ENCODE measurements at places on chromosomes 12 and 14.

DNA sequence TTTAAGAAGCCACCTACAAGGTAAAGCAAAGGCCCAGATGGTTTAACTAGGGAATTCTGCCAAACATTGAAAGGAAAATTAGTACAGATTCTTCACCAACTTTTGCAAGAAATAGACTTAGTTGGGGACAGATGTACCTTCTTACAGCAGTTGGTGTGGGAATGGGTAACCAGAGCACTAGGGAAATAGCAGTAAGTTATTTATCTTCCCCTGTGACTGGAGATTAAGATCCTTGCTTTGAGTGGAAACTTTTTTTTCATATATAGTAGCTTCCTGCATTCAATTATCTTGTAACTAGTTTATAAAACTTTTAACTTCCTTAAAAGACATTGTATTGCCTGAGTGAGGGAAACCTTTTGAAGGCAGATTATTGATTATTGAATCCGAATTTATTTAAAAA, 44.2 kb downstream of the ARID2 start:
- no peak for DNase-seq

DNA sequence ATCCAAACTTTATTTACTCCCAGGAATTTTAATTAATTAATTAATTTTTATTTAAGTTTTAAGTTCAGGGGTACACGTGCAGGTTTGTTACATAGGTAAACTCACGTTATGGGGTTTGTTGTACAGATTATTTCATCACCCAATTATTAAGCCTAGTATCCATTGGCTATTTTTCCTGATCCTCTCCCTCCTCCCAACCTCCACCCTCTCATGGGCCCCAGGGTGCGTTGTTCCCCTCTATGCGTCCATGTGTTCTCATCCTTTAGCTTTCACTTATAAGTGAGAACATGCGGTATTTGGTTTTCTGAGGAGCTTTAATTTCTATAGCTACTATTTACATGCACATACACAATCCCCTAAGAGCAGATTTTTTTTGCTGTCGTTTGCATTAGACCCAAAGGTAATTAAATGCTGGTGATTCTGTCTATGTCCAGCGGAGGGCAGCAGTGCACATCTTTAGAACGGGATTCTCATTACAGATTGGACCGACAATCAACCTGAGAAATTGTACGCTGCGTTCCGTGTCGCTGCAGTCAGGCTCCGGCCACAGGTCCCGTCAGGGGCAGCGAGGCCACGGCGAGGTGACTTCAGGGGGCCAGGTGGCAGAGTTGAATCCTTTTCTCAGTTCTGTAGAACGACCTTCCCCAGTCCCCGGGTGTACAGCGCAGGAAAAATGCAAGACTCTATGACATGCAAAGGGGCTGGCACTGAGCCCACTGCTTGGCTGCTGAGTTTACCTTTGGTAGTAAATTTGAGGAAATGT, 11.6 kb downstream of the TMEM30B start:
- peak; percentile 44 for DNase-seq

- peak; percentile 58 for DNase-seq
These were observed 2.6 kb upstream of the OR6J1 start for GRCh38 chr14:22646570-22647254.

- peak; percentile 35 for DNase-seq
These were observed 92.7 kb downstream of the ITPK1 start for GRCh38 chr14:93023039-93023438.

GRCh38 chr14:105437723-105438500, 18.3 kb downstream of the MTA1 start:
- no peak for DNase-seq

GRCh38 chr14:20180486-20180885, 10.2 kb upstream of the OR11G2 start:
- peak; percentile 89 for DNase-seq

DNA sequence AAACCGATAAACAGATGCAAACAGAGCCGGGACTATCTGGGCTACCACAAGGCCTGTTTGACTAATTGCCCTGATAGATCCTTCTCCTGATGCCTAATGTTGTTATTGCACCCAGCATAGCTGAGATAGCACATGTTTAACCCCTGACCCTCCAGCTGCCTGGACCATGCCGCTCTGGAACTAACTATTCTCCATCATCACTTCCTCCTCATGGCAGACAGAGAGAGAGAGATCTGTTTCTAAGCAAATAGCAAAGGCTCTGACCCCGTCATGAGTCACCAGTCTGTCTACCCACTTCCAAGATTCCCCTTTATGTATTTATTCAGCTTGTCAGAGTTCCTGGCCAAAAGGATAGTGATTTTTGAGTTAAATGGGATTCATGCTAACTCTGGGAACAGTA, 58.2 kb upstream of the FLRT2 start:
- peak; percentile 57 for DNase-seq

- DNase-seq = no peak
These were observed 11.5 kb upstream of the CPM start for GRCh38 chr12:68944296-68945076.

DNA sequence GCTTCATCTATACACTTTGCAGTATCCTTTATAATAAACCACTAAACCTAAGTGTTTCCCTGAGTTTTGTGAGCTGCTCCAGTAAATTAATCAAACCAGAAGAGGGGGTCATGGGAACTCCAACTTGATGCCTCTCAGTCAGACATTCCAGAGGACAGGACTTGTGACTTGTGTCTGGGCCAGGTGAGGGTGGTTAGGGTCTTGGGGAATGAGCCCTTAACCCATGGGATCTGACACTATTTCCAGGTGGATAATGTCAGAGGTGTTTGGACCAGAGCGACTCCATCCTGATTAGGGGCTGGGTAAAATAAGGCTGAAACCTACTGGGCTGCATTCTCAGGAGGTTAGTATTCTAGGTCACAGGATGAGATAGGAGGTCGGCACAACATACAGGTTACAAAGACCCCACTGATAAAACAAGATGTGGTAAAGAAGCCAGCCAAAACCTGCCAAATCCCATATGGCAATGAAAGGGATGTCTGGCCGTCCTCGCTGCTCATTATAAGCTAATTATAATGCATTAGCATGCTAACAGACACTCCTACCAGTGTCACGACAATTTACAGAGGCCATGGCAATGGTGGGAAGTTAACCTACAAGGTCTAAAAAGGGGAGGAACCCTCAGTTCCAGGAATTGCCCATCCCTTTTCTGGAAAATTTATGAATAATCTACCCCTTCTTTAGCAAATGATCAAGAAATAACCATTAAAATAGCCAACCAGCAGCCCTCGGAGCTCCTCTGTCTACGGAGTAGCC, 58.7 kb downstream of the BCAT1 start:
- DNase-seq = no peak

DNA sequence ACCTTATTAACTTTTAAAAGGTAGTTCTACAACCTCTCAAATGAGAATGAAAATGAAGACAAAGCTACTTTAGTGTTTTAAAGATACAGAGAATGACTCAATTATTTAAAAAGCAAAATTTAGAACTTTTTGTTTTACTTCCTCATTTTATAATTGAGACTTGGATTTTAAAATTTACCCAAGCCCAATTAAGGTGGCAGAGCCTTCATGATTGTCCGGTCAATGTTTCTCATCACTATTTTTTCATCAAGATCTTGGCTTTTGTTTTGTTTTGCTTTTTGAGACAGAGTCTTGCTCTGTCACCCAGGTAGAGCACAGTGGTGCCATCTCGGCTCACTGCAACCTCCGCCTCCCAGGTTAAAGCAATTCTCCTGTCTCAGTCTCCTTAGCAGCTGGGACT, 32.7 kb downstream of the PPP4R3A start:
- peak; percentile 31 for DNase-seq

DNA sequence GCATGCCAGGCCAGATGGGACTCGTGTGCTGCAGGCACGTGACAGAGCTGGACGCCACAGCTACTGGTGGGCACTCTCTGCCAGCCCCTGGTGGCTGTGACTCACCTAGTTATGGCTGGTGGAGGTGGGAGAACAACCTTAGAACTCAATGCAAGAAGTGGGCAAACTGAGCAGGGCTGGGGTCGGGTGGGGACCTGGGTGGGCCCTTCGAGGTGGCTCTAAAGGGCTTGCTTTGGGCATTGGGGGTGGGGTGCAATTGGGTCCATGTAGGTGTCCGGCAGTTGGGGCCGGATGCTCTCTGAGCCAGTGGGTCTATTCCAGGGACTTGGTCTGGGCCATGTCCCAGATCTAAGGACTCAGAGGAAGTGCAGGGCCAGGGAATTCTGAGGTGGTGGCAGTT, 5.1 kb upstream of the SERPINA12 start:
- no peak for DNase-seq

DNA sequence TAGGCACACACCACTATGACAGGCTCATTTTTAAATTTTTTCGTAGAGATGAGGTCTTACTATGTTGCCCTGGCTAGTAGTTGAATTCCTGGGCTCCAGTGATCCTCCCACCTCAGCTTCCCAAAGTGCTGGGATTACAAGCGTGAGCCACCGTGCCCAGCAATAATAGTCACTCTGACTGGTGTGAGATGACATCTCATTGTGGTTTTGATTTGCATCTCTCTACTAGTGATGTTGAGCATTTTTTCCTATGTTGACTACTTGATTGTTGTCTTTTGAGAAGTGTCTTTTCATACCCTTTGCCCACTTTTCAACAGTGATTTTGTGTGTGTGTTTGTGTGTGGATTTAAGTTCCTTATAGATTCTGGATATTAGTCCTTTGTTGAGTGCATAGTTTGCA, 26.3 kb downstream of the ATP2A2 start:
- no peak for DNase-seq

DNA sequence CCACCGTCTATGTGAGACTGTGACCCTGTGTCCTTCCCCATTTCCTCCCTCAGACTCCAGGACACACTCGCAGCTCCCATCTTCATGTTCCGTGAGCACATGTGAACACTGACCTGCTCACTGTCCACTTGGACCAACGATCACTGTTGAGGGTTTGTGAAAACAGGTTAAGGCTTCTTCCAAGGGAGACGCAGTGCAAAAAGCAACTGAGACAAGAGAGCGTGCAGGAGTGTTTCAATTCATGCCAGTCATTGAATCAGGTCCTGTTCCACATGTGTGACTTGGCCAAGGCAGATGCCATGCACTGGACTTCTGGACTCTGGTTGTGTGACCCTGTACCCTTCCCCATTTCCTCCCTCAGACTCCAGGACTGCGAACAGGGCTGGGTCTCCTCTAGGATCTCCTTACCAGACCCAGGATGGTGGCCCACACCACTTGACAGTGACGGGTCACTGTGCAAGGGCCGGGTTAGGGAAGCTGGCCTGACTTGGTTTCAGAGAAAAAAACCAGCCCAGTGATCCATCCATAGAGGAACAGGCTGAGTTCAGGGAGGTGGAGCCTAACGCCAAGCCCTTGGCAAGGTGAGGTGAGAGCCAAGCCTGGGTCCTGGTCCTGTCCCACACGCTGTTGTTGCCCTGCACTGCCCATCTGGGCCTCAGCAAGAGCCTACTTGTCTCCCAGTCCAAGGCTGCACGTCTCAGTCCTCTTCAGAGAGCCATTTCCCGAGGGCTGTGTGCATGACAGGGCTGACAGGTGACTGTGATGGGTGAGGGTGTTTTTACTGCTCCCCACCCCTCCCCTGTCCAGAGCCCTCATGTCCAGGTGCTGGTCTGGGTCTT, 5.7 kb upstream of the KRT5 start:
- DNase-seq = no peak

DNA sequence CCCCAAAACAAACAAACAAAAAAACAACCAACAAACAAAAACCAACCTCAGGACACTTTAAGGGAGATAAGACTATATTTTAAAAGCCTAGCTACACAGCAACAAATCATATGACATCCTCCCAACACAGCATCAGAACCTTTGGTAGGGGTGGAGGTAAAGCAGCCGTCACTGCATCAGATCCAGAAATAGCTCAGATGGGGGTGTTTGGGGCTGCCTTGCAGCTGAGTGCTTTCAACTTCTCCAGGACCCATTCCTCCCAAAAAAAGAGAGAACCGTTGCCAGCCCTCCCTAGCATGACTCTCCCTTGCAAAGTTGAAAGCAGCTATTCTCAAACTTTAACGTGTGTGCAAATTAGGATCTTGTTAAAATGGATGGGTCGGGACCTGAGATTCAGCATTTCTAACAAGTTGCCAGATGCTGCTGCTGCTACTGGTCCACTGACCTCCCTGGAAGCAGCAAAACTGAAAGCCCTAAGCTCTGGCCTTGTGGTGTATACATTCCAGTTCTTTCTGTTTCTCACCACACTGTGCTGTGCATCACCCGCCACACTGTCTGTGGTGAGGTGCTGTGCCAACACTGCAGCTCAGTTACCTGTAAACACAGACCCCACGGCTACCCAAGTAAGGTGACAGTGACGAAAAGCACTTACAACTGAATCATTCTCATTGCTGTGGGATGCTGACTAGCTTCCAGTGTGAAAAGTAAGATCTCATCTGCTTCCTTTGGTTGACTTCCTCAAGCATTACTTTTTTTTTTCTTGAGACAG, 54.0 kb downstream of the SLC38A1 start:
- peak; percentile 61 for DNase-seq

DNA sequence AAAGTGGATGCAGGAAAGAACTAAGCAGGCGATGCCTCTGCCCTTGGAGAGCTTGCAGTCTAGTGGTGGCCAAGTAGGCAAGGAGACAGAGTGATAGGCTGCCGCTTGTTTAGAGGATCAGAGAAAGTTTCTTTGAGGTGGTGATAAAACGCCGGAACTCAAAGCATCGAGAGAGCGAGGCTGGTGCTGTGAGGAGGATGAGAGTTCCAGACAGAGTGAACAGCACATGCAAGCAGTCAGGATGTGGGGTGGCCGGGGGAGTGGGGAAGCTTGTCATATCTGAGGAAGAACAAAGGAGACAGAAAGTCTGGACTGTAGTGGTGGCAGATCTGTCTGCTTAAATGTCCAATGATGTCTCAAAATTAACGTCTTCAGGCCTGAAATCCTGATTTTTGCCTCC, 319.7 kb downstream of the SNAPC1 start:
- no peak for DNase-seq

GRCh38 chr12:22738945-22739344, 114.0 kb downstream of the ETNK1 start:
- peak; percentile 5 for DNase-seq

GRCh38 chr14:99081880-99082279, 190.1 kb downstream of the BCL11B start:
- no peak for DNase-seq

DNA sequence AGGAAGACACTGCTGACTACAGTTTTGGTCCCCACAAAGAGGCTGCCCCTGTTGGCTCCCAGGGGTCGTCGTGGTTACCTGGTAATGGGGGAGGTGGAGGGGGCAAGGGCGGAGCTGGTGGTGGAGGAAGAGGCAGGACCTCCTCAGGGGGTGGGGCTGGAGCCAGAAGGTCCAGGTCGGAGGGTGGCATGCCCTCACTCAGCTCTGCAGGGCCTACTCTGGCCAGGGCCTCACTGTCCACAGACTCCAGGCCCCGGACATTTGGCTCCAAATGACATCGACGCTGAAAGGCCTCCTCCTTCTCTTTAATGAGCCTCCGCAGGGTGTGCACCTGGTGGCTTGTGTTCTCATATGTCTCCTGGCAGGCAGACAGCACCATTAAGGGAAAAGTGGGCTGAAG, 28.5 kb downstream of the PRPF40B start:
- DNase-seq = no peak

GRCh38 chr12:82898441-82898840, 211.7 kb downstream of the TMTC2 start:
- no peak for DNase-seq

DNA sequence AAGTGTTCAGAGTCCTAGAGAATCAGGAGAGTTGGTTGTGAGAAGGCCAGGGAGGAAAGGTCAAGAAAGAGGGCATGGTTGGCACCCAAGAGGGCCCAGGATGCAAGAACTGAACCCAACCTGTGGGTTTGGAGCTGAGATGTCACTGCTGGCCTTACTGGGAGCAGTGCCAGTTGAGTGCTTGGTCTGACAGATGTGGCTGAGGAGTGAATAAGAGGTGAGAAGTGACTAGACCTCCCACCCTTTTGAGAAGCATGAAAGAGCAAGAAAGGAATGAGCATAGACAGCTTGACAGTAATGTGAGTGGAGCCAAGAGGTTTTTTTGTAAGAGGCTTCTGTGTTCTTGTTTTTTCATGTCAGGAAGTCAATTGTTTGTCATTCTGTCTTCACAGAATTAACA, 95.3 kb downstream of the FGD4 start:
- no peak for DNase-seq
